ENCODE measurements at places on chromosomes 5 and 9.
A peak's percentile ranks its signal among the peaks of the same experiment; 100 is the strongest.

GRCh38 chr5:42520957-42521356 is 97.7 kb downstream of the GHR start:
- DNase-seq, result no peak

GRCh38 chr5:58764199-58764598 is 181.3 kb downstream of the RAB3C start:
- DNase-seq, result no peak

DNA sequence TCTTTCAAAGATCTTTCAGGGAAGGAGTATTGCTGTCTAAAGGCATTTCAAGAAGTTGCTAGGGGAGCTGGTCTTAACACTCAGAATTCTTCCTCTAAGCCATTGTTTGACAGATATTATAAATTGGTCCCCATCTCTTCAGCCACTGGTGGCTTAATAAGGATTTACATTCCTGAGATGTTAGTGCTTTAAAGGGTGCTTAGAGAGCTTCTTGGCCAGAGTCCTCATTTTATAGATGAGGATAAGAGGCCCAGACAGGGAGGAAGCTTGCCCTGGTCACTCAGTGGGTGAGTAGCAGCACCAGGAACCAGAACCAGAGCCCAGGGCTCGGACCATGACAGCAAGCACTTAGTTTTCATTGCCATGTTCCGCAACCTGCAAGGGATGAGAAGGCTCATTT is 53.2 kb downstream of the GALNT10 start:
- DNase-seq, result no peak

DNA sequence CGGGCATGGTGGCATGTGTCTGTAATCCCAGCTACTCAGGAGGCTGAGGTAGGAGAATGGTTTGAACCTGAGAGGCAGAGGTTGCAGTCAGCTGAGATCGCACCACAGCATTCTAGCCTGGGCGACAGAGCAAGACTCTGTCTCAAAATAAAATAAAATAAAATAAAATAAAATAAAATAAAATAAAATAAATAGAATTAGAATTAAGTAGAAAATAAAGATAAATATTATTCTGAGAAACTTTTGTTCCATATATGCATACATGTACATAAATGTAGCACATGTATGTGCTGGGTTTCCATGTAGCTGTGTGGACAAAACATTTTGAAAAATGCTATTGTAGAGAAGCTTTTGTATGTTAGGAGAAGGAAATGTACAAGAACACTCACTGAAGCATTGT is 129.4 kb upstream of the VLDLR start:
- DNase-seq, result no peak

DNA sequence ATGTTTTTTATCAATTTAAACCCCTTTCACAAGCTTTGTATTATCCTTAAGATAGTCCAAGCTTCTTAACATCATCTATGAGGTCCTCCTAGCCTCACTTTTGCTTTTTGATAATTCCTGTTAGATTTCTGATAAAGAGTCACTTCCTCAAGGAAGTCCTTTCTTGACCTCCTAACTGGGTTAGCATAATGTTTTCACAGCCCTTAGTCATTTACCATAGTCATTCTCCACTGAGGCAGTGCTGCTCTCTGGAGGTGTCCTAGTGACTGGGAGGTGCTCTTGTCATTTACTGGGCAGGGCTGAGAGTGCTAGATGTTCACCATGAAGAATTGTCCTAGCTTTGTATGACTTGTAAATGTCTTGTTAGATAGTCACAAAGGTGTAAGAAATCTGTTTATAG is 26.4 kb downstream of the TNPO1 start:
- no peak for DNase-seq

DNA sequence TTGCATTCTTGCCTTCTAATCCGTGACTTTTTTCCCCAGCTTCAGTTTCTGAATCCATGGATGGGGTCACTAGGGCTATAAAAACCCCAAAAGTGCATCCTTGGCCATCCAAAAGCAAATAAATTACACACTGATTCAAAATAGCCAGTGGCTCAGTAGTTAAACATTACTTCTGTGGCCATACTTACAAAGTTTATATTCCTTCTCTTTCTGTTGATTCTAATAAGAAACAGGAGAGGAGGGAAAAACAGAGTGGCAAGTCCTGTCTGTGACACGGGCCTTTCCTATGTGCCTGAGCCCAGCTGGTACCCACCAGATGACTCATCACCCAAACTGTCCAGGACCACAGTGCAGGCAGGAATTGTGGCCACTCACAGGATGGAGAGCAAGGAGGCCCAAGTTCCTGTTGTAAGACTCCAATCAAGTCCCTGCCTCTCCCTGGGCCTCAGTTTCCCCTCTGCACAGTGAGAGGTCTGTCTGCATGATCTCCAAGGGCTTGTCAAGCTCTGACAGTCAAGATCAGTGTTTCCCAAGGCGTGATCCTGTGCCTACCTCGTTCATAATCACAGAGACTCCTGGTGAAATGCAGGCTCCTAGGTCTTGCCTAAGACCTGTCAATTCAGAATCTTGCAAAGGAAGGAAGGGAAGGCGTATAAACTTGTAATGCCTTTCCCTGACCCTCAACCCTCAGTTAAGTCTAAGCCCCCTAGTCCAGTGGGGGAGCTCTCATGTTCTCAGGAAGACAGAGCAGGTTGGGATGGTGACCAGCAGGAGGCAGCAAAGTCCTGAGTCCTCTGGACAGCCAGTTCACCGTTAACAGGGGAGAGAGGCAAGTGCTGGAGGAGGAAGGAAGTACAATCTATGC is 29.5 kb downstream of the TNIP1 start:
- DNase-seq, result peak; percentile 47

GRCh38 chr9:130327781-130328348 is 62.3 kb downstream of the HMCN2 start:
- no peak for DNase-seq

GRCh38 chr5:42887097-42887496 is 75.4 kb upstream of the SELENOP start:
- DNase-seq, result no peak

DNA sequence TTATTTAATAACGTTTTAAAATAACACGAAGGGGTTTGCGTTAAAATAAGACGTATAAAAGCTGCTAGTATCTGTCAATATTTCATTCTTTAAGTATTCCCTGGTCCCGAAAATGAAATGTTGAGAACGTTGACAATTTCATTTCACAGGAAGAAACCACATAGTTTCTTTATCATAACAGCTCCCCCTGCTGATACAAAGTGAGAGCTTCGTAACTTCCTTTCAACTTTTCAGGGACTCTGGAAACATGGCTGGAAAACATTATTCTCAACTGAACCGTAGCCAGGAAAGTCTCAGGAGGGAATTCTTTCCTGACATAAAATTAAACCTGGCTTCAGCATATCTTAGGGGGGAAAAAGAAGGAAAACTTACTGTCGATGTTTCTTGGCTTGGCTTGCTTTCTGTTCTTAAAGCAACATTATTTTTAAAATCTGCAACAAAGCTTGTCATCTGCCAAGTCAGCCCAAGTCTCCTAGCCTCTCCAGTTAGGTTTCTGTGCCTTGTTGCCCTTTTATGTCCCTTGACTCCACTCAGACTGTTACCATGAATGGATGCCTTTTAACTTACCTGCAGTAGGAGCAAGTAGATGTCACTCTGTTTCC is 122.9 kb upstream of the DAB2 start:
- DNase-seq, result no peak

DNA sequence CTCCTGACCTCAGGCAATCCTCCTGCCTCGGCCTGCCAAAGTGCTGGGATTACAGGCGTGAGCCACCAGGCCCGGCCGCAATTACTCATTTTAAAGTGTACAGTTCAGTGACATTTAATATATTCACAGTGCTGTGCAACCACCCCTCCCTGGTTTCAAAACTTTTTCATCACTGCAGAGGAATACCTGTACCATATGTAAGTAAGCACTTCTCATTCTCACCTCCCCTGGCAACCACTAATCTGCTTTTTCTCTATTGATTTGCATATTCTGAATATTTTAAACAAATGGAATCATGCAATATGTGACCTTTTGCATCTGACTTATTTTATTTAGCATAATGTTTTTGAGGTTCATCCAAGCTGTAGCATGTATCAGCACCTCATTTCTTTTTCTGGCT is 21.3 kb upstream of the KIAA1958 start:
- no peak for DNase-seq

- DNase-seq, result no peak
Observed at GRCh38 chr5:111781200-111781599, 24.2 kb upstream of the NREP start.

GRCh38 chr9:121494192-121494591 is 5.5 kb downstream of the GGTA1 start:
- no peak for DNase-seq

GRCh38 chr5:128522336-128522735 is 15.7 kb downstream of the FBN2 start:
- DNase-seq, result no peak

GRCh38 chr5:56585999-56586691 is 229.2 kb upstream of the MAP3K1 start:
- DNase-seq, result no peak

DNA sequence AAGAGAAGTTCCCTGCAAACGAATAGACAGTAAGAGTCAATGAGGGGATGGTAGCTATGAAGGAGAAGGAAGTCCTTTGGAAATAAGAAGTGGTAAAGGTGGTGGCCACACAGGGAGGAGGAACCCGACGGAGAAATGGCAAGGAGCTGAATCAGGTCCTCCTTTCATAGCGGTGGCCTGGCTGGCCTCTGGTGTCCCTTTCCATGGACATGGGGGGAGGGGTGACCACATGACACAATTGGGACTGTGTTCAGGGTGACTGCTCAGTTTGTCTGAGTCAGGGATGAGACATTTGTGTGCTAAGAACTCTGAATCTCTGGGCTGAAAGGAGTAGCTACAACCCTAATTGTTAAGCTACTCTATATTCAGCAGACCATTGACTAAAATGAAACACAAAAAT is 28.7 kb upstream of the TIMD4 start:
- no peak for DNase-seq

DNA sequence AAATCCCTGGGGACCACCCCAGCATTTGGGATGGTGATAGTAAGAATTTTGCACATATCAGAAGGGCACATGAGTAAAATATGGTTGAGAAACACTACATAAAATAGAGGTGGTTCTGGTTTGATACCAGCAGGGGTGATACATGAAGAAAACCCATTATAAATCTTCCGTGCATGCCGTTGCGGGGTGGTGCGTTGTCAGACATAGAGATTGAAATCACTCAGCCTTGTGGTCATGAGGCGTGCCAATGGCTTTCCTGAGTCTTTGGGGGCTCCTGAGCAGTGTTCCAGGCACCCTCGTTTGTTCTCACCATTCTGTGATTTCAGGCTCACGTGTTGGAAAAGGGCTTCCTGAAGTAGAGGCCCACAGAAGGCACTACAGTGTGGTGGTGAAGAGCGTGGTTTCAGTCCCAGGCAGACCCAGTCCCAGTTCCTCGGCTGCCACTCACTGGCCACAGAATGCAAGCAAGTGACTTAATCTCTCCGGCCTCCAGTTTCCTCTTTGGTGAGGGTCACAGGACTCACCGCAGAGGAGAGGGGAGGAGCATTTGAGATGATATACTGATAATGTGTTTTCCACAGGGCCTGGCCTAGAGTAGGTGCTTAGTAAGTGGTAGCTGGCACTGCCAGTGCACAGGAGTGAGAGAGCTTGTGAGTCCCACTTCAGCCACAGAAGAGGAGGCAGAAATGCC is 20.5 kb upstream of the GLRX start:
- no peak for DNase-seq

- no peak for DNase-seq
Observed at GRCh38 chr5:138371454-138371853, 19.0 kb downstream of the KDM3B start.

- DNase-seq, result no peak
Observed at GRCh38 chr5:141705469-141705868, 23.4 kb upstream of the ARAP3 start.

Measured in stimulated activated CD4-positive, alpha-beta T cell treated with anti-CD3 and anti-CD28 coated beads, TNF-alpha, amount 100 ng/mL, for 1 hour (primary cell).